ENCODE measurements at places on chromosomes 2 and 18.

DNA sequence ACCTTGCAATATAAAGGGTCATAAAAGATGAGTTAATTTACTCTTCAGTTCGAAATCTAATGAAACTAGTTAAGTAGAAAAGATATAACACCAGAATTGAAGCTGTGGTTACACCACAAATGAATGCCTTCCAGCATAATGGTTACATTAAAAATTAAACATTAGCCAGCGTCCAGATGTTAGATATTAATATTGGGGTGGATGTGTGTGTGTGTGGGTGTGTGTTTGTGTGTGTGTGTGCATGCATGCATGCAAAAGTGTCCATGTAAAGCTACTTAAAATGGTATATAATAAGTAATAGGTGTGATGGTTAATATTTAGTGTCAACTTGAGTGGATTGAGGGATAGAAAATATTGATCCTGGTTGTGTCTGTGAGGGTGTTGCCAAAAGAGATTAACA is 170.4 kb upstream of the FN1 start:
- no peak for DNase-seq

GRCh38 chr18:68727506-68727905 is 12.6 kb upstream of the TMX3 start:
- no peak for DNase-seq

DNA sequence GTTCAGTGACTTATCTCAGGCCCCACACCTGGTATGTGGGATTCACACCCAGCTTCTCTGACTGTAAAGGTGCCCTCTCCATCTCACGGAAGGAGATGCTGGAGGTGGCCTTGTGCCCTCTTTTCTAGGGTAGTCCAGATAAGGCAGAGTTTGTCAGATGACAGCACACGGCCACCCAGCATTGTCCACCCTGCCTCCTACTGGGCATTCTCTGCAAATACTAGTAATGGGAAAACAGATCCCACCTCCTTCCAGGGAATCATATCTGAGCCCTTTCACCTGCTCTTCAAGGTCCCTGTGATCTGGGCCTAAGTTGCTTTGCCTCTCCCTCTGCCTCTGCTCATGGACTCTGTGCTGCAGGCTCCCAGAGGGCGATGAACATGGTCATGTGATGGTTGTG is 214.7 kb downstream of the CLIP4 start:
- DNase-seq = no peak

- no peak for DNase-seq
These were observed 18.1 kb downstream of the ABCB11 start for GRCh38 chr2:169012812-169013627.

- DNase-seq = no peak
These were observed 57.3 kb upstream of the C2orf15 start for GRCh38 chr2:99084256-99084655.

Data from activated CD8-positive, alpha-beta memory T cell treated with anti-CD3 and anti-CD28 coated beads for 48 hours (primary cell).